IMR-90 (cell line): ENCODE measurements at places on chromosomes 4 and X. TPM values are rescaled to one million over a fixed set of nuclear protein-coding genes. Genes with fewer than 3 reads are reported as not detected.
A peak's percentile ranks its signal among the peaks of the same experiment; 100 is the strongest.

- no peaks in the 10 kb centered on the region for H3K27me3 ChIP-seq
- H3K4me3 ChIP-seq, result peak overlapping the region; percentile 17; the same call in 1 of the 2 replicates
- H3K36me3 ChIP-seq, result no peaks in the 10 kb centered on the region
- peak overlapping the region; percentile 82 for H3K27ac ChIP-seq
- DNase-seq, result no peak
These were observed 494.1 kb downstream of the INPP4B start for GRCh38 chr4:142351958-142352357.

The PCDH7 gene
- 42.8 and 44.1 TPM in 2 replicates for total RNA-seq

- no peak overlapping the region for H3K27ac ChIP-seq
- peaks cover 3% of the 10 kb centered on the region; the same call in 1 of the 2 replicates for H3K4me1 ChIP-seq
- H3K36me3 ChIP-seq, result no peaks in the 10 kb centered on the region
- no peak for DNase-seq
These were observed 102.7 kb upstream of the DHX15 start for GRCh38 chr4:24686866-24687692.

The TLR3 gene
- 0.28 and 0.36 TPM in 2 replicates for total RNA-seq

The RAB33A gene
- 0.83 and 1.6 TPM in 2 replicates for total RNA-seq

DNA sequence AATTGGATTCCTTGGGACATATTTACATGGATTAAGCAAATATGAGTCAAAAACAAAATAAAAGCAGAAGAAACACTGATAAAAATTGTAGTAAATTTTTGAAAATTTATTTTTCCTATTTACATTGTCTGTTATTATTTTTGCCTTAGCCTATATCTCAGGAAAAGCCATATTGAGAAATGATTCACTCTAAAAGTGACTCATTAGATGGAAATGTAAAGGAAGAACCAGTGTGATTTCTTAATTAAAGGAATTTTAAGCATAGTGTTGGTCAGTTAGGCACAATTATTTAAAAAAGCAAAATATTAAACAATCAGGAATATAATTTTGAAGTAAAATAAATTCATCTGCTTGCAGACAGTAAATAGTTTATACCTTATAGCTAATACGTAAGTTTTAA lies 167.4 kb upstream of the NAP1L5 start:
- peaks cover 9% of the 10 kb centered on the region; the same call in 1 of the 2 replicates for H3K4me1 ChIP-seq
- DNase-seq, result peak; percentile 7
- no peaks in the 10 kb centered on the region for H3K27me3 ChIP-seq

- peaks cover 5% of the 10 kb centered on the region for H3K36me3 ChIP-seq
- no peak for DNase-seq
- no peak overlapping the region for H3K27ac ChIP-seq
- H3K4me3 ChIP-seq, result no peak overlapping the region
- no peaks in the 10 kb centered on the region for H3K4me1 ChIP-seq
- no peaks in the 10 kb centered on the region for H3K27me3 ChIP-seq
These were observed 124.6 kb downstream of the DHRSX start for GRCh38 chrX:2376166-2376565.

The MTMR1 gene
- total RNA-seq, result 19.0 and 22.8 TPM in 2 replicates

DNA sequence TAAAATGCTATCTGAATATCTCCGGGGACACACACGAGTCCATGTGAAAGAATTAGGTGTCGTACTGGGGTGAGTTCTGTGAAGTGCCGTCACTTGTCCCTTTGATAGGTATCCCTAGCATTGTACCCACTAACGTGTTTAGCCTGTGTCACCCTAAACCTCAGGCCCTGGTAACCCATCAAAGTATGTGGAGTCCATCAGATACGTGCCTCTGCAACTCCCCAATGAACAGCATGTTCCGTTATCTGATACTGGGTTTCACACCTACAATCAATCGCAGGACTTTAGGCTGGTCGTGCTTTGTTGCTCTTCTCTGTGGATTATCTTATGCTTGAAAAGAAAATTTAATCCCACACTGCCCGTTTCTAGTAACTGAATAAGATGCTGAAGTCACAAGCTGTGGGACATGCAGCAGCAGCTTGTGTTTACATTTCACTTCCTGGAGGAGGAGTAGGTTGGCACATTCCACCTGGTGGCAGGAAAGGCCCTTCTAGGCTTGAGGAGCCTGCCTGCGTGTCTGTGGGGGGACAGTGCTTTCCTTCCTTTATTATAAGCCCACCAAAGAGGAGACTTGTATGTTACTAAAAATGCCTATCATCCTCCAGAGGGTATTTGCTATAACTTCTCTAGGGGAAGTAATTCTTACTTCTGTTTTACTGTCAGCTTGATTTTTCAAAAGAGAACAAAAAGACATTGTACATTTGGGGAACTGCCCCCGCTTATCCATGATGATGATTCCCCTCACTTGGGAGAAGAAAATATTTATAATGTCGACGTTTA lies 127.2 kb downstream of the FNIP2 start:
- H3K4me3 ChIP-seq, result no peak overlapping the region
- H3K27ac ChIP-seq, result peak overlapping the region; percentile 47; the same call in 1 of the 2 replicates
- H3K27me3 ChIP-seq, result no peaks in the 10 kb centered on the region
- H3K4me1 ChIP-seq, result peaks cover 6% of the 10 kb centered on the region
- H3K36me3 ChIP-seq, result peaks cover 7% of the 10 kb centered on the region

DNA sequence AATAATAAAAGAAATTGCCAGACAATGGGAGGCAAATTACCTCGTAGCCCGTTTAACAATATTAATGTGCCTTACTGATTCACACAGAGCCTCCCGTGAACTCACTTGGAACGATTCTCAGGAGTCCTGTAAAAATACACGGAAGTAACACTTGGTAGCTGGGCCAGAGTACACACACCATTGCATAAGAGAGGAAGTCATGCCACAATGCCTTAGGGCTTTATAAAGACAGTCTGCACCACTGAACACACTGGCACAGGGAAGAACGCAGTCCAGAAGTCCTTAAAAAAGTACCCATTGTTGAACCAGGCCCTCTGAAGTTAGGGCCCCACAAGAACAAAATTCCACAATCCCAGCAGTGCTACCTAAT lies 15.1 kb downstream of the SLC2A9 start:
- peaks cover 22% of the 10 kb centered on the region; the same call in 1 of the 2 replicates for H3K4me1 ChIP-seq
- H3K36me3 ChIP-seq, result no peaks in the 10 kb centered on the region
- H3K27me3 ChIP-seq, result no peaks in the 10 kb centered on the region
- no peak overlapping the region for H3K4me3 ChIP-seq

The FOXP3 gene
- not detected in 2 replicates for total RNA-seq
